ENCODE measurements at places on chromosomes 5 and 9.

DNA sequence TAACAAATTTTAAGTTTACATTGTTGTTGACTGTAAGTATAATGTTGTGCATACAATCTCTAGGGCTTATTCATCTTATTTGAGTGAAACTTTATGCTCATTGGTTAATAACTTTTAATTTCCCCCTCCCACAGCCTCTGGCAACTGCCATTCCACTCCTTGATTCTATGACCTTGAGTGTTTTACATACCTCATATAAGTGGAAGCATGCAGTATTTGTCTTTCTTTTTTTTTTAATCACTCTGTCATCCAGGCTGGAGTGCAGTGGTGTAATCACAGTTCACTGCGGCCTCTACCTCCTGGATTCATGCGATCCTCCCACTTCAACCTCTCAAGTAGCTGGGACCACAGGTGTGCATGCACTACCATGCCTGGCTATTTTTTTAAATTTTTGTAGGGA lies 83.9 kb downstream of the KCTD16 start:
- no peak for DNase-seq

GRCh38 chr9:124248960-124249359 lies 8.8 kb upstream of the NEK6 start:
- DNase-seq: no peak

DNA sequence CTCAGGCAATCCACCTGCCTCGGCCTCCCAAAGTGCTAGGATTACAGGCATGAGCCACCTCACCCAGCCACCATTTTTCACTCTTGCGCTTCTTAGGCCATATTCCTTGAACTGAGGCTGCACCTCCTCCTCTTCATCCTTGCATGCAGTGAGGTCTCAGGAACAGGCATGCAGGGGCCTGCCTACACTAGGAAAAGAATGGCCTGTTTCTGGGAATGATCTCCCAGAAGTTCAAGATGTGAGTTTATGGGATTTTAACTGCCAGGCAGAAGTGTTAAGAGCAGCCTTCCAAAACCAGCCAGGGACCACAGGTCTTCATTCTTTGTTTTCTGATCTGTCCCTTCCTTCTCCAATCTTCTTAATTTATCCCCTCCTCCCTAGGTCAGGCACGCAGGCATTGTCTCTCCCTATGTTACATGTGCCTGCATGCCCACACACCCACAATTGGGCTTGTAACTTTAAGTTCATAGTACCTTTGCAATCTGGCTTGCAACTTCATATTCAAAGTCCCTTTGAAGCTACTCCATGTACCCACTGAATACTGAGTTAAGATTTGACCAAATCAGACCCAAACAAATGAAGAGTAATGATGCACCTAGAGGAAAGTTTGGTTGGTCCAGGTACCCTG lies 10.5 kb upstream of the HSPA4 start:
- no peak for DNase-seq

- no peak for DNase-seq
Measured at GRCh38 chr5:138444774-138445546, 6.1 kb downstream of the REEP2 start.

- no peak for DNase-seq
Measured at GRCh38 chr9:100401042-100401441, 25.9 kb upstream of the MSANTD3 start.

GRCh38 chr9:84266087-84266561 lies 74.4 kb downstream of the SLC28A3 start:
- DNase-seq: no peak

- no peak for DNase-seq
Measured at GRCh38 chr5:140882591-140882899, 621 bp downstream of the PCDHA13 start.

DNA sequence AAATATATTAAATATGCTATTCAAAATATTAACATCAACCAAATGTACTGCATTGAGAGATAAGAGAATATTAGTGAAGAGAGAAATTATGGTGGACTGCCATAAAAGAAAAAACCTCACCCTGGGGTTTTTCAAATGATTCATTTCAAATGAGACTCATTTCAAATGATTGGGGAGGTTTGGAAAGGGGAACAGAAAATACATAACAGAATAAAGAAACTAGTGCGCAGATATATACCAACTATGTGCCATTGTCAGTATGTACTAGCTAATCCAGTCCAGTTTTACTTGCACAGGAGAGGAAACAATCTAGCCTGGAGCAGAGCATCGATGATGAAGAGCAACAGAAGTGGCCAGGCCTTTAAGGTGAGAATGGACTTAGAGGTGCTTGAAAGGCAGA lies 651.6 kb upstream of the RORB start:
- DNase-seq: no peak

- no peak for DNase-seq
Measured at GRCh38 chr9:26758655-26759054, 133.9 kb downstream of the CAAP1 start.

- DNase-seq: no peak
Measured at GRCh38 chr5:58918021-58918729, 335.3 kb downstream of the RAB3C start.

DNA sequence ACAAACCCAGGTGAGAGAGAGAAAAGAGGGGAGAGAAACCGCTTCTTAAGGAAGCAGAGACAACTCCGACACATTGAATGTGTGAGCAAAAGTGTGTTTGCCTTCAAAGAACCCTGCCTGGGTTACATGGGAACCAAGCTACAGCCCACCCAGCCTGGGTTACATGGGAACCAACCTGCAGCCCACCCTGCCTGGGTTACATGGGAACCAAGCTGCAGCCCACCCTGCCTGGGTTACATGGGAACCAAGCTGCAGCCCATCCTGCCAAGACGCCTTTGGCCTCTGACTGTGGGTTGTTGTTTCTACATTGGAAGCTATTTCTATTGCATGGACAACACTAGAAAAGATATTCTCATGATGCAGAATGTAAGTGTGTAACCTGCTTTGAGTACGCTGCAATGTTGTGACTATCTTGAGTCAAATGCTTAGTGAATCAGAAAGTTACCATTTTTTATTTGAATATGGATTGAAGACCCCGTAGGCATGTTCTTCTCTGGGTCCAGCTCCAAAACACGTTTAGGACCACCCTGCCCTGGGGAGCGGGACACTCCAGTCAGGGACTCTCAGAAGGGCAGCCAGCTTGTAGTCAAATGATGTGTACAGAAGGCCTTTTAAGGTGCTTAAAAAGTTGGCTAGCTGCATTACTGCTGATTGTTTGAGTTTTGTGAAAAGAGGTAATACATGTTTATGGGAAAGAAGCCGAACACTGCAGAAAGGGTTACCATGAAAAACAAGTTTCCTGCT lies 39.1 kb upstream of the UNC5A start:
- DNase-seq: no peak

- no peak for DNase-seq
Measured at GRCh38 chr9:115781070-115781736, 372.4 kb upstream of the PAPPA start.

- no peak for DNase-seq
Measured at GRCh38 chr5:67168069-67168468, 28.5 kb downstream of the CD180 start.

DNA sequence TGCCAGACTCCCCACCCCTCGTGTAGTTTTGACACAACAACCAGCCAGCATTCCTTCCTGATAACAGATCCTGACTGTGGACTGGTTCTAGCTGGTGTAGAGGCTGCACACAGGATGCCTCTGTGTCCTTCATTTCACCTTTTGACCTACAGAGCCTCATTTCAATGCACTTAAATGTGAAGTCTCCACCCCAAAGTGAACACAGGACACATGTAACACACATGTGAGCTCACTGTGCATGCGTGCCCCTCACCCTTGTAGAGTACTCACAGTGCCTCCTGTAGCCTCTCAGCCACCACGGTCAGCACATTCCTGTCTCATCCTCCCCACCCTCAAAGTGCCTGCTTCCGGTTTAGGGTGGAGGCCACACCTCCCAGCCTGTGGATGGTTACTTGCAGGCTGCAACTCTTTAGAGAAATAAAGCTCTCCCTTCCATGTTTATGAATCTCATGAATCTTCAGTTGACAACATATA lies 11.6 kb upstream of the NKD2 start:
- DNase-seq: no peak

DNA sequence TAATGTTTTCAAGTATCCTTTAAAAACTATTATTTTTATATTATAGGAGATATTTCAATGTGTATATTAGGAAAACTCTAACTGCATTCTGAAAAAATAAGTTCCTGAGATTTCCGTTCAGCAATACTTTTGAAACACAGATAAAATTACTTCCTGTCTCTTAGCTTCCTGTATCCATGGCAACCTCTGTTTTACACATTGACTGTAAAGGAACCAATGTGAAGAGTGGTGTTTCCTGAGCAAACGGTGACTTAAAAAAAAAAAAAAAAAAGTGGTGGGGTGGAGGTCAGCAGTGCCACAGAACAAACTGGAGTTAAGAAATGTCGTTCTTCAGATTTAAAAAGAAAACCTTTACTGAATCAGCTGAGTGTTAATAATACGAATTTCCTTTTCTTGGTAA lies at the start of gene LRRC70:
LRRC70 (plus strand) TSS at position 280 of the 400 bp plus-strand sequence. CDS start 620 bp downstream, outside the sequence.
- DNase-seq: no peak

DNA sequence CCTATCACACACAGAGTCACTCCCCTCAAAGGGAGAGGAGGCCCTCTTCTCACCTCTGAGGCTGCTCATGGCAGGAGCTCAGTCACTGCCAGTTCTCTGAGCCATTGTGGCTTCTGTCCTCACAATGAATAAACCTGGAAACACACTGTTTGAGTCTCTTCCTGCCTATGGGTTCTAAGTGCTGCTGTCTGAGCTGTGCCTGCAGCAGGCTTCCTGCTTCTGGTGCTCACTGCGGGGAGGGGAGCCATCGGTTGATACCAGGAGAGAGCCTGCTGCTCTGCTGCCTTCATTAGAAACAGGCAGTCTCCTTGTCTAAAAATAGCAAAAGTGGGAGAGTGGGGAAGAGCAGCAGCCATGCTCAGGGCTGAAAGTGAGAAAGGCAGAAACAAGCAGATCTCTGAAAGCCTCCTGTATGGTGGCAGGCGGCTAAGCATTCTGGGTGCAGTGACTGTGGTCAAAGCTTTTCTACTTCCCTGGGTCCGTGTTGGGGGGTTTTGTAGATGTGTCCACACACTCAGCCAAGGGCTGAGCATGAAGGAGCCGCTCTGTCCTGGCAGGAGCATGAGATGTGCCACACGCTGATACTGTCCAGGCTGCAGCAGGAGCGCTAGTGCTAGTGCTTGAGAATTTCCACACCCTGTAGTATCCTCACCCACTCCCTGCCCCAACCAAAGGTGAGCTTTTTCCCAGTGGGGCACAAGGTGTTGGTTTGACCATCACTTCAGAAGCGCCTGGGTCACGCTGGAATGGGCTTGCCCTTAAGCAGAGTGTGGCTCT lies 34.2 kb downstream of the PRKACG start:
- no peak for DNase-seq
